ENCODE measurements at places on chromosomes 2 and 18.

GRCh38 chr2:164447660-164448059 is 173.6 kb downstream of the GRB14 start:
- DNase-seq: no peak

DNA sequence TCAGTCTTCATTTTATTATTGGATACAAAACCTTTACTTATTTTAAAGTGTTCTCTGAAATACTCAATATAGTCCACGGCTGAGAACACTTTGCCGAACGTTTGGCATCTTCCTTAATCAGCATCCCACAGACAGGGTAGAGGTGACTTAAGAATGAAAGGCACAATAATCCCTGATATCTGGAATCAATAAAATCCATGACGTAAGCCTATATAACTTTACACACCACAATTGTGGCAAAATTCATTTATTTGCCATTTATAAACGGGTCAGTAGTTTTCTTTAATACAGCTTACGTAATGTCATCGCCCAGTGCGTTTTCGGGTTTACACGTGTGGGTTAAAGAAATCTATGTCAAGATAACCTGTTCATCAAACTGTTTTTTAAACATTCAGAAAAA is 1.3 kb downstream of the MGAT4A start:
- DNase-seq: no peak

- no peak for DNase-seq
Measured at GRCh38 chr2:127568128-127568527, 32.6 kb downstream of the MYO7B start.

- no peak for DNase-seq
Measured at GRCh38 chr18:63965716-63966330, 4.1 kb upstream of the SERPINB8 start.

DNA sequence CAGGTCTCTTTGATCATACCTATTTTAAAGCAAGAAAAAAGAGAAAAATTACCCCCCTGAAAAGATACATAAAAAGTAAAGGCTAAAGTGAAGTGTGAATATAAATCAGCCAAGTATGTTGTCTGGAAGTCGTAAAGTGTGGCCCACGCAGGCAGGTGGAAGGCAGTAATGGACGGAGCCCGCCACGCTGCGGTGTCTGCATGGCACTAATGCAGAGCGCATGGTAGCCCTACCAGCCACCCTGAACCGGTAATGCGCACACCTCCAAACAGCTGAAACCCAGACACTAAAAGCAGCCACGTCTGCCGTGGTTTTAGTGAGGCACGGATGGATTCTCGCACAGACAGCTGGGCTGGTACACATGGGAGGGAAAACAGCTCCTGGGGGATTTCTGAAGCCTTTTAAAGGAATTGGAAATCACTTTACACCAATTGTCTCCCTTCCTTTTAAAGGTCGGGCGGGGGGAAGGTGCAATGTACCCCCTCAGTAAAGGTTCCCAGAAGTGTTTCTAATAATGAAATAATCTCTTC is 615.2 kb downstream of the CNTNAP5 start:
- DNase-seq: no peak

- no peak for DNase-seq
Measured at GRCh38 chr2:69299772-69300516, 87.1 kb downstream of the GFPT1 start.

GRCh38 chr2:230578106-230578505 is 134.5 kb upstream of the CAB39 start:
- no peak for DNase-seq

DNA sequence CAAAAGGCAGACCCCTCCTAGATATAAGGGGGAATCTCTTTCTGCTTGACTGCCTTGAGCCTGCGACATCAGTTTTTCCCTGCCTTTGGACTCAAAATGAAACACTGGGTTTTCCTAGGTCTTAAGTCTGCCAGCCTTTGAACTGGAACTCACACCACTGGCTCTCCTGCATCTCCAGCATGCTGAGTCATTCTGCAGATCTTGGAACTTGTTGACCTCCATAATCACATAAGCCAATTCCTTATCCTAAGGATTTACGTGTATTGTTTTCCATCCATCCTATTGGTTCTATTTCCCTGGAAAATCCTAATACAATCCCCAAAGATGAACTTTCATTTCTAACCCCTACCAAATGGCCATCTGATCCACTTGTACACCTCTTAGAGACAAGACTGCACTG is 88.0 kb downstream of the AFF3 start:
- no peak for DNase-seq
